ENCODE measurements at places on chromosomes 7 and 10.

GRCh38 chr7:98913612-98914011 is 35.3 kb downstream of the TRRAP start:
- DNase-seq = no peak

- DNase-seq = no peak
Observed at GRCh38 chr7:70349819-70350218, 751.5 kb downstream of the AUTS2 start.

- DNase-seq = no peak
Observed at GRCh38 chr10:69417542-69417941, 824 bp upstream of the TACR2 start.

DNA sequence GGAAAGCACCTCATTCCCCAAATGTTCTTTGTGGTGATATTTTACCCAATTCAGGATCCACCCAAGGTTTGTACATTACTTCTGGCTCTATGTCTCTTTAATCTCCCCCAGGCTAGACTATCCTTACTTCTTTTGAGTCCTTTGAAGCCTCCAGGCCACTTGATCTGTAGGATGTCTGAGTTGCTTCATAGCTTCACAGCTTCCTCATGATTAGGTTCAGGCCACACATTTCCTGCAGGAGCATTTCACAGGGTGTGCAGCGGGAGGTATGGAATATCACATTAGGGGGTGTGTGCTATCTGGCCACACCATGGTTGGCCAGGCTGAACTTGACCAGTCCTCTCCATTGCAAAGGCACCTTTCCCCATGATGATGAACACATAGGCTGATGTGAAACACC is 18.7 kb downstream of the TSPAN15 start:
- DNase-seq = no peak

DNA sequence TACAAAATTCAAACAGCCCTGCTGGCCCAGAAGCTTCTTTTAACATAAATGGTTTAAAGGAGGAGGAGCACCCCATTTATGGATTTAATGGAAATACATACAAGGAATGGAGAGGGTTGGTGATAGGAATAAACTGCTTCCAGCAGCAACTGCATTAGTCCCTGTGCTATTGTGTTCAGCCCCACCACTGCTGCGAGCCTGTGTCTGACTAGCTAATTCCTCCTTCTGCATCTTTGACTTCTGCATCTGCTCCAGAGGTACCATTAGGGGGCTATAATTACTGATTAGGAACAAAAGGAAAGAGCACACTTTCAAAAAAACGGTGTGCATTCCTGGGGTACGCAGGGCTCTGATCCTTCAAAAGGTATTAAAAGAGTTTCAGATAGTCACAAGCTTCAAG is 24.8 kb downstream of the CDCA7L start:
- no peak for DNase-seq

DNA sequence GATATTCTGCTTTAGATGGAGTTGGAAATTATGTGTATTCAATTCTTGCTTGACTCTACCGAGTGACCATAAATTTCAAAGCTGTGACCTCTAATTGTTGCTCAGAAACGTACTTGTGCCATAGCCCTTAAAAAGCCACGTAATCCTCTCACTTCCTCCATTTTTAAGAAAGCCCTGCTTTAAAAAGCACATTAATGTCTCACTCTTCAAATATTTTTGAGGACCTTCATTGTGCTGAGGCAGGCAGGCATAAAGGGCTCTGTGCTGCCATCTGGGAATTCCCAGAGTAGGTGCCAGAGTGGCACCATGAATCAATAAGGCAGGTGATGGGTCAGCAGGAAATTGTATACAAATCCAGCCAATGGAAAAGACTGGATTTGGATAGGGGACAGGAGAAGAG is 97.7 kb upstream of the FAM204A start:
- DNase-seq = no peak

- DNase-seq = no peak
Observed at GRCh38 chr7:37986908-37987330, 66.5 kb downstream of the EPDR1 start.

- no peak for DNase-seq
Observed at GRCh38 chr7:27921081-27921836, 181.3 kb downstream of the TAX1BP1 start.

GRCh38 chr7:141208539-141208938 is 134.7 kb downstream of the TMEM178B start:
- DNase-seq = no peak

GRCh38 chr10:48548531-48549135 is 56.2 kb downstream of the ARHGAP22 start:
- DNase-seq = no peak

GRCh38 chr10:95841661-95842498 is 65.9 kb upstream of the CC2D2B start:
- no peak for DNase-seq

GRCh38 chr10:124993345-124993708 is 51.4 kb downstream of the ZRANB1 start:
- DNase-seq = no peak

GRCh38 chr7:128405471-128406313 is 4.1 kb downstream of the IMPDH1 start:
- peak; percentile 69 for DNase-seq

DNA sequence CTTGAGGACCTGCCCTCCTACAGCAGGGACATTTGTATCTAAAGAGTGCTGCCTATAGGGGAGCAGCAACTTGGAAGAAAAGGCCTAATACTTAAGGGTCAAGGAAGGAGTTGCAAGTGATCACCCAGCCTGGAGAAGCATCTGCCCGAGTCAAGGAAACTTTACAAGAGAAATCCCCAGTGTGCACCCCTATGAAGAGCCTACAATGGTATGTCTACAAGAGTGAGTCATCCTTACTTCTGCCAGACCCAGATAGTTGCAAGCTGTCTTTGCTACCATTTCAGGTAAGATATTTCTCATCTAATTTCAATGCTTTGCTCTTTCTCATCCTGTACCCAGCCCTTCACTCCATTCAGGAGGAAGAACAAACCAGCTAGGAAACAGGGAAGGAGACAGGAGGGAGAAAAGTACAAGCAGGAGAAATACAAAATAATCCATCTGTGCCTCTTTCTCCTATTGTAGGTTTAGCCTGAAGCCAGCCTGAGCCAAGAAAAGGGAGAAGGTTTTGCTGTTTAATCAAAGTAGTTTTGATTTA is 34.4 kb upstream of the AGR3 start:
- DNase-seq = no peak

DNA sequence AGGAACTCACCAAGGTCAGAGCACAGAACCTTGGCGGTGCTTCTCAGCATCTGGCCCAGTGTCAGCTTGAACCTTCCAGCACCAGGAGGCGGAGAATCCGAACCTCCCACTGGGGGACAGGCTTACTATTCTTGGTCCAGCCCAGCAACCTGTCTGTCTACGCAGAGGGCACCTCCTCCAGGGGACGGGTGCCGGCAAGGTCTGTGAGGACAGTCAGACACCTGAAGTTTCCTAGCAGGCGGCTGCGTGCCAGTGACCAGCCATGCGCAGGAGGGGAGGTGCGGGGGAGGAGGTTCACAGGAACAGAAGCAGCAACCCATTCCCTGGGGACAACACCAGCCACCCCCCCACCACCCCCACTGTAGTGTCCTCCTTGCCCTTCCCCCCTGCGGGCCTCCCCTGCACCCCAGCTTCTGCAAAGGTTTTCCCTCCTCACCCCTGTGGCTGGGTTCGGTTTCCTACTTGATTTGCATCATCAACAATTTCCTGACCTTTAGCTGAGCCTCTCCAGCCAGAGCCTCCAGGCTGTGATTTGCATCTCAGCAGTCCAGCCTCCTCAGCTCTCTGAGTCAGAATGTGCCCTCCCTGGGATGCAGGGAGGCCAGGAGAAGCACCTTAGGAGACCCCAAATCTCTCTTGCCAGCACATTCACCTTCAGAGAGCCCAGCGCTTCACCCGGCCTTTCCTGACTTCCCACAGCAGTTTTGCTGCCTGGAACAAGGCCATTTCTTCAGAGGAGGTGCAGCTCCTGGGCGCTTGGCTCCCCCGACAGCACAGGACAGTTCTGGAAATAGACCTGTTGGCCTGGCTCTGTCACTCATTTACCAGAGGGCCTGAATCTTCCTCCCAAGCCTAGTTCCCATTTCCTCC is 107.5 kb upstream of the NPS start:
- no peak for DNase-seq

- DNase-seq = no peak
Observed at GRCh38 chr7:76193883-76194282, 7.8 kb upstream of the SRRM3 start.

- no peak for DNase-seq
Observed at GRCh38 chr7:35185908-35186731, 67.8 kb downstream of the TBX20 start.

GRCh38 chr10:113893570-113893969 is 39.1 kb downstream of the NHLRC2 start:
- no peak for DNase-seq

DNA sequence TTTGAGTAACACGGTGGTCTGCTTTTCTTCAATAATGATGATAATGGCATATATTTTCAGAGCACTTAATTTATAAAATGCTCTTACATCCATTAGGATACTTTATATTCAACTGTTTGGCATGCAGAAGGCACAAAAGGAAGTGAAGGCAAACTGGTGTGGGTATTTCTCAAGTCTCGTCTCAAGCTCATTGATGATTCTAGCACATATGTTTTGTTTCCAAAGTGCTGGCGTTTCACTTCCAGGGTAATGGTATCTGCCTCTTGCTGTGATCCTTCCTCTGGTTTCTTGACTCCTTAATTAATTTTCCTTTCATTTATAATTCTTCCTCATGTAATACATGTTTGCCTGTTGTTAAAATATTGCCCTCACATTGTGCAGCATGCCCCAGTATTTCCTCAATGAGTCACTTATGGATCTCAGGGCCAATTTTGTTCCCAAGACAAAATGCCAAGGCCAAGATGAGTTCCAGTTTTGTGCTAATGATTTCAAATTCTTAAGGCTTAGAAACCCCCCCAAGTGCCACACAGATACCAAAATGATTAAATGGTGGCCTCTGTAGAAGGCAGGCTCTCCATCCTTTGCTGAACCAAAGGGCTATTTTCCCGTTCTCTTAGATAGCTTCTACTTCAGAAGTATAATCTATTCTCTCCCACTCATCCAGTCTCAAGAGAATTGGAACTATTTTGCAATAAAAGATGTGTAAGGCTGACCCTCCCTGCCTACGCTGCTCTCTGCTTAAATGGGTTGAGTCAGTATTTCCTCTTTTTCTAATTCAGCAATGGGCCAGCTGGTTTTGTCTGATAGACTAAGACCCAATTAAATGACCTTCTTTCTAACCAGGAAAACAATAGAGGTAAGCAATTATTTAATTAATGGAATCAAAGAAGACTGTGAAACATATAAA is 171.2 kb downstream of the ZNF365 start:
- DNase-seq = no peak

GRCh38 chr7:103573479-103574058 is 127.6 kb upstream of the SLC26A5 start:
- DNase-seq = no peak

DNA sequence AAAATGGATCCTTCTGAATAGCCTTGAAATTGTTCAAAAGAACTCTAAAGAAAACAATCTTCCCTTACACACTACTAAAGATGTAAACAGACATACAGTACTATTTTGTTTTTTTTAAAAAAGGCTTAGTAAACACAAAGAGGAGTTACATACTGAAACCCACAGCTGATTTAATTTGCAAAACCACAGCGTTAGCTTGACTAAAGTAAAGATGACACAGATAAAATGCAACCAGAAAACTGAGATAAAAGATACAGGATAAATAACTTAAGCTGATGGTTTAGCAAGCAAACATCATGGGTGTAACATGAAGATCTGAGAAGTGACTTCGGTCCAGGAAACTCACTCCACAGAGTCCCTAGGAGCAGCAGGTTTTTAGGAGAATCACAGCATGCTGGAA is 21.8 kb downstream of the PRKCQ start:
- DNase-seq = no peak

- no peak for DNase-seq
Observed at GRCh38 chr7:149624006-149624405, 126.4 kb upstream of the ZNF746 start.

- DNase-seq = no peak
Observed at GRCh38 chr10:132466520-132467463, 69.8 kb downstream of the PWWP2B start.

DNA sequence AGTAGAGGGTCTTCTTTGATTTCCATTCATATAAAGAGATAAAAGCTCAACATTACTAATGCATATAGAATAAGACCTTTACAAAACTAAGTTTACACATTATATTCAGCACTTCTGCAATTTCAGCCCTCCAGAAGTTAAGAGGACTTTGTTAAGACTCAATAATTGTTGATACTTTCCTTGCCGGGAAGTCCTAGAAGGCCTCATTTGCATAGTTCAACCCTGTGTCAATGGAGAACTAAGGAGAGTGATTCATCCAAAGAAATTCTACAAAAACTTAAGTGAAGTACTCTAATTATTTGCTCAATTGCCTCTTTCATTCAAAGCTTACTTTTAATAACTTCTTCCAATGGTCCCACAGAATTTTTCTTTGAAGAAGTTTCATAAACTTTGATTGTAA is 1060.3 kb upstream of the CELF2 start:
- DNase-seq = no peak

DNA sequence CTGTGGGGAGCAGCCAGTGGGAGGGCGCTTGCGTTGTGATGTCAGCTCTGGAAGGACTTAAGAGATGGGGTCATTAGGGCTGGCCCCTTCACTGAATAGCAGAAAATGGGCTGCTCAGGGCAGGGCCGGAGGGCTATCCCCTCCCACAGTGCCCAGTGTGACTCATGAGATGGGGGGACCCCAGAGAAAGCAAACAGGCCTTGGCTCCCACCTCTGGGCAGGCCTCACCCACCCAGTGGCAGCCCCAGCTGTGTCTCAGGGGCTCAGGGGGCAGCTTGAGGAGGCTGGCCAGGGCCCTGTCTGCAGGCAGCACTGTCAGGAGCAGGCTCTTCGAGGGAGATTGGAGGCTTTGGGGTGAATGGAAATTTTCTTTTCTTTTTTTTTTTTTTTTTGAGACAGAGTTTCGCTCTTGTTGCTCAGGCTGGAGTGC is 168.3 kb downstream of the SLIT1 start:
- DNase-seq = no peak

DNA sequence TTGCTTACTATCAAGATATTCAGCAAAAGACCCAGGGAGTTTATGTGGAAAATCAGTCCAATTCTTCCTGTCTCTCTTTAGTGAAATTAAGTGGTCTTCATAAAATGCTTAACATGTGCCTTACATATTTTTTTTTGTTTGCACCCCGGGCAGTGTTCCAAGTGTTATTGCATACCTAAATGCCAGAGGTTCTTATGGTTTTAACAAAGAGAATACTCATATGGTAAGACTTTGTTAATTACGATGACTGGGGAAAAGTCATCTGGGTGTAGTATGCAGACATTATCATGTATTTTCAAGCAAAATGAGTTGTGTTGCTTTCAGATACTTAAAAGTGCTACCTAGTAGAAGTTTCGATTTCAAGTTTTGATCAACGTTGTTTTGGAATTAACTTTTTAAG is 82.6 kb downstream of the PRKG1 start:
- no peak for DNase-seq

GRCh38 chr7:128812514-128813168 is 17.6 kb upstream of the FLNC start:
- no peak for DNase-seq
